Eye (tissue), 1 donor: ENCODE measurements at places on chromosomes 7 and 10.

GRCh38 chr7:20232848-20233247 lies 15.7 kb upstream of the MACC1 start:
- DNase-seq, result no peak

- DNase-seq, result no peak
These were observed 131.8 kb downstream of the TES start for GRCh38 chr7:116342125-116342524.

- DNase-seq, result no peak
These were observed 544.8 kb downstream of the CNTNAP2 start for GRCh38 chr7:146661435-146661834.

- DNase-seq, result no peak
These were observed 32.3 kb upstream of the LYZL1 start for GRCh38 chr10:29256586-29256985.

- DNase-seq, result no peak
These were observed 74.8 kb upstream of the SH2B2 start for GRCh38 chr7:102211590-102212550.

DNA sequence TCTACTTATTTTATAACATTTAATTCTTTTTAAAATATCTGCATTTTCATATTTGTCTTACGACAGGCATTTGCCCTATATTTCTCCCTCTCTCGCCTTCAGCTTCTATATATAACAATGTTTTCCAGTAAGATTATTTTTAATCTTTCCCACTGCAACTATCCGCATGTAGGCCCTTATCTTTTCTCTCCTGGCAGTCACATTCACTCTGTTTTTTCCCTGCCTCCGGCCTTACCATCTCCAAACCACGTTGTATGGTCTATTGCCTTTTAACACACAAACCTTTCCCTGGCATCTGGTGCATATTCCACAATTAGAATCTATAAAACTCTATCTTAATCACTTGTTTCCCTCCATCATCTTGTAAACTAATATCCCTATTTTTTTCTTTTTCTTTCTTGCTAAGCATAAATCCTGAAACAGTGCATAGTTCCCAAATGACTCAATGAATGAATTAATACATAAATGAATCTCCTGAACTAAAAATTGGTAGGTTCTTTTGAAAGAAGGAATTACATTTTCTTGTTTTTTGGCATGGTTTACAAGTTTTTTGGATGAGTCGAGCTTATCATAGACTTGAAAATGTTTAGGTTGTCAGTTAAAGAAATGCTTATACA lies 173.2 kb downstream of the SEMA3A start:
- DNase-seq, result no peak

GRCh38 chr10:22071332-22071731 lies 67.8 kb upstream of the DNAJC1 start:
- DNase-seq, result no peak

DNA sequence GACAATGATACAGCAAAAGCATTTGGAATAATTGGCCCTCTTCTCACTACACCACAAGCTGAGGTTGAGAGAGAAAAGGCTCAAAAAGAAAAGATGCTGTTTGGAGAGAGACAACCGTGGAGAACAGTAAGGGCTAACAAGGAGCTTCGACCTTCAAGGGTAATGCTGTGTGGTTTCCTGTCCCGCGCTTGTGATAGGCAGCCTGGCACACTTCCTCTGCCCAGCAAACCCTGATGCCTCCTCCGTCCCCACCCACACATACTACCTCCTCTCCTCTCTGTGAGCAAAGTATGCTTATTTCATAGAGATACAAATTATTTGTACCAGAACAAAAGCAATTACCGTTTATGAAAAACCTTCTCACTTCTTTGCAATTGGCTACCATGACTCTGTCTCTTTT lies 755.4 kb downstream of the KCNMA1 start:
- no peak for DNase-seq

DNA sequence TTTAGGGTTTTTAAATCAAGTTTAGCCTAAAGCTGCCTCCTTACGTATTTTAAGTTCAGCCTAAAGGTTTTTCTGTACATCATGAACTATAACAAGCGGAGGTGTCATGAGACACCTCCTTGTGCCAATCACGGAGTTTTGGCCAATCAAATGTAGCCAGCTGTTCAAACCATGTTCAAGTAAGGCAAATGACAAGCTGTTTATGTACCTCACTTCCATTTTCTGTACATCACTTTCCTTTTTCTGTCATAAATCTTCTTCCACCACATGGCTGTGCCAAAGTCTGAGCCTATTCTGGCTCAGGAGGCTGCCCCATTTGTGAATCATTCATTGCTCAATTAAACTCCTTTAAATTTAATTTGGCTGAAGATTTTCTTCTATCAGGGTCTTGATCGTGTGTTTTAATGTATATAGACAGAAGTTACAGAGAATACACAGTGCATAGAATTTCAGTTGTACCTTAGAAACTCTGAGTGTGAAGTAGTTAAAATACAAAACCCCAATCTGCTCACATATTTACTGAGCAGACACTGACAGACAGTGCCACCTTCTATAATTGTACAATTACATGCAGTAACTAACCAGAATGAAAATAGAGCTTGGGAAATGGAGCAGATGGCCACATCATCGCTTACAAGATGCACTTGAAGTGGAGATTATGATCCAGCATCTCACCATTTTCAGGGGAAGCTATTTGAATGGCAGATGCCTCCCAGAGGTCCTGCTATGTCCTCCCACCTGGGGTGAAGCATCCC lies 76.9 kb upstream of the LANCL2 start:
- DNase-seq, result no peak

- DNase-seq, result no peak
These were observed 445.1 kb upstream of the ZMIZ1 start for GRCh38 chr10:78623578-78624215.

- no peak for DNase-seq
These were observed 182.1 kb downstream of the NEBL start for GRCh38 chr10:20714979-20715378.

GRCh38 chr7:3968234-3968633 lies 667.2 kb downstream of the SDK1 start:
- no peak for DNase-seq

DNA sequence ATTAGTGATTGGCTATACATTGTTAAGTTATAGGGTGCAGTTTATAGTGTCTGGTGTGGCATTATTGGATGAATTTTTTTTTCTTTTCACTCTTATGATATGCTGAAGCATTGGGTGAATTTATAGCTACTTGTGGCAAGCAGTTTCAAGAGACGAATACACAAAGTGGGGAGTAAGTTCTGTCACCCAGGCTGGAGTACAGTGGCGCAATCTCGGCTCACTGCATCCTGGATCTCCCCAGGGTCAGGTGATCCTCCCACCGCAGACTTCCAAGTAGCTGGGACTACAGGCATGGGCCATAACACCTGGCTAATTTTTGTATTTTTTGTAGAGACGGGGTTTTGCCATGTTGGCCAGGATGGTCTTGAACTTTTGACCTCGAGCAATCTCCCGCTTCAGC lies 6.3 kb upstream of the SIRT1 start:
- DNase-seq, result no peak

- DNase-seq, result no peak
These were observed 78.6 kb downstream of the NRF1 start for GRCh38 chr7:129689995-129690581.

GRCh38 chr10:72038458-72039001 lies 49.8 kb downstream of the SPOCK2 start:
- DNase-seq, result peak; percentile 32

- DNase-seq, result no peak
These were observed 52.0 kb downstream of the ZRANB1 start for GRCh38 chr10:124993736-124994451.

GRCh38 chr7:133904776-133905175 lies 222.4 kb upstream of the LRGUK start:
- DNase-seq, result no peak

DNA sequence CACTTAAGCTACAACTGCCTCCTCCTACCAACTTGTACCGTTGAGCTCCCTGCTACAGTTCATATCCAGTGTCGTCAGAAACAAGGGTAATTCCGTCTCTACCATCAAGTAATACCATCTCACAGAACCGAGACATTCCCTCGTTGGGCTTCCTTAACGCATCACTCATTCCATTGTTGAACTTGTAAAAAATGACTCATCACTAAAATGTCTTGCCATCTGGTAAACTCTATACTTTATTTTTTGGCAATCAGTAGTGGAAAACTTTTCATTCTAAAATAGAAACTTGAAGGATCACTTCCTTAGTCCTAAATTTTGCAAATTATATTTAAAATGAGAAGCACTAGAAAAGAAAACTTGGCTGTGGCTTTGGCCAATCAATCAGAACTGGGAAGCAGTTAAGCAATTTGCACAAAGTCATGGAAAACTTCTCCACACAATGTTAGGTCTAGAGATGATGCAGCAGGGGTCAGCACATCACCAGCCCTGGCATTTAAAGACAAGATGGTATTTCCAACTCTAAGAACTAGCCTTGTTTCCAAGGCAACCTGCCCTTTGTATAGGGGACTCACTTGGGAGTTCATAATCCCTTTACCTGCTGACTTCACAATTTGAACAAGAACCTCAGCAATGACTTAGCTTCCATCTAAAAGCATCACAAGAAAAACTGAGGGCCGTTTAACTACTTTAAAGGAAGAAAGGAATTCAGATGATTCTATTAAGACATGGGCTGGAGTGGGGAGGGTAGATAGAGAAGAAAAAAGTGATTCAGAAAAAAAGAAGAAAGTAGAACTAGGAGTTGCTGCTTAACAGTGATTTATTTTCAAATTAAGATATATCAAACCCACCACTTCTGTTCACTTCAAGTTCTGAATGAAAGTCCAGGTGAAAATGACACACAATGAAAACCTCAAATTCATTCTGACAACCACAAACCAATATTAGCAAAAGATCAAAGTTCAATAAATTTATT lies 288.1 kb downstream of the PARD3 start:
- peak; percentile 37 for DNase-seq

DNA sequence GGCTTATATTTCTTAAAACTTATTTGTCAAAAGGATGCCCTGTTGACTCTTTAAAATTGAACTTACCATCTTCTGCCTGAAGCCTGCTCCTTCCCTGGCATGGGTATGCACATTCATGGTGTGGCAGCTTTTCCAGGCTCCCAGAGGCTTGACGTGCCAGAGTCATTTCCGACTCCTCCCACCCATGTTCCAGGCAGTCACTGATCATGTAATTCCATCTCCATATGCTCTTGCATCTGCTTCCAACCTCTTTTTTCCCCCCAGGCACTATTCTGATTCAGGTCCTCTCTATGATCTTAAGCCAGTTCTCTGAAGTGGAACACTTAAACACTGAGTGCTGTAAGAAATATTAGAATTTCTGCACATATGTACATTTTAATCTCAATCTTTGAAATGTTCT lies 82.2 kb downstream of the CFAP58 start:
- DNase-seq, result peak; percentile 30

- DNase-seq, result no peak
These were observed 752.3 kb downstream of the SUGCT start for GRCh38 chr7:40887099-40887498.

- DNase-seq, result no peak
These were observed 19.7 kb downstream of the ESYT2 start for GRCh38 chr7:158809596-158809995.
